ENCODE measurements at places on chromosomes 6 and 20.

- no peak for DNase-seq
Observed at GRCh38 chr20:16054985-16055384, 518.3 kb downstream of the KIF16B start.

DNA sequence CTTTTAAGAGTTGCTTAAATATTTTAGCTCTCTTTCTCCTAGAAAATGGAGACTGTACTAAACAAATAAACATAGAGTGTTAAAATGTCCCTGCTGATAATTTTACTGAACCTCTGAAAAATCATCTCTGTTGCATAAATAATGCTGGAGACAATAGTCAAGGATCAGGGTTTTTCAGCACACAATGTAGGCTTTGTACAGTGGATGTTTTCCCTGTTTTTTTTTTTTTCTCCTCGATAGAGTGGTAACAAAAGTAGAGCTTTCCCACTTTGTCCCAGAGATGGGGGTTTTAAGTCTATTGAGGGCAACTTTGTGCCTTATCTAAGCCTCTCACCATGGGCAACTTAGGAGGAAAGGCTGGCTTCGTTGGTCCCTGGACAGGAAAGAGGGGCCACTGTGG is 222.6 kb upstream of the HDDC2 start:
- DNase-seq: no peak

DNA sequence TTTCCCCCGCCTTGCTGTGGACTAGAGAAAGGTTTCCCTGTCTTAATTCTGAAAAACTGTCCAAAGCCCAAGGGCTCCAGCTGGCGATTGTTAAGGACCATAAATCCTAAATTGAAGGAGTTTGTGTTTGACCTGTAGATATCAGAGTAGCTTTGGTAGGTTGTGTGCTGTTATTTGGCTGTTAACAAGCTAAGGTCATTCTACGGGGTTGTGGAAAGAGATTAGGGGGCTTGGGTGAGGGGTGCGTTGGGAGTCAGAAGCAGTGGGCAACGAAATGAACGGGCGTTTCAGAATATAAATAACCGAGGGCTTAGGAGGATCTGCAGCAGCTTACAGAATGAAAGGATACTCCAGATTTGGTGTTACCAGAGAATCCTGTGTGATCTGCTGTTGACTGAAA is 32.6 kb upstream of the BTN3A2 start:
- DNase-seq: no peak

DNA sequence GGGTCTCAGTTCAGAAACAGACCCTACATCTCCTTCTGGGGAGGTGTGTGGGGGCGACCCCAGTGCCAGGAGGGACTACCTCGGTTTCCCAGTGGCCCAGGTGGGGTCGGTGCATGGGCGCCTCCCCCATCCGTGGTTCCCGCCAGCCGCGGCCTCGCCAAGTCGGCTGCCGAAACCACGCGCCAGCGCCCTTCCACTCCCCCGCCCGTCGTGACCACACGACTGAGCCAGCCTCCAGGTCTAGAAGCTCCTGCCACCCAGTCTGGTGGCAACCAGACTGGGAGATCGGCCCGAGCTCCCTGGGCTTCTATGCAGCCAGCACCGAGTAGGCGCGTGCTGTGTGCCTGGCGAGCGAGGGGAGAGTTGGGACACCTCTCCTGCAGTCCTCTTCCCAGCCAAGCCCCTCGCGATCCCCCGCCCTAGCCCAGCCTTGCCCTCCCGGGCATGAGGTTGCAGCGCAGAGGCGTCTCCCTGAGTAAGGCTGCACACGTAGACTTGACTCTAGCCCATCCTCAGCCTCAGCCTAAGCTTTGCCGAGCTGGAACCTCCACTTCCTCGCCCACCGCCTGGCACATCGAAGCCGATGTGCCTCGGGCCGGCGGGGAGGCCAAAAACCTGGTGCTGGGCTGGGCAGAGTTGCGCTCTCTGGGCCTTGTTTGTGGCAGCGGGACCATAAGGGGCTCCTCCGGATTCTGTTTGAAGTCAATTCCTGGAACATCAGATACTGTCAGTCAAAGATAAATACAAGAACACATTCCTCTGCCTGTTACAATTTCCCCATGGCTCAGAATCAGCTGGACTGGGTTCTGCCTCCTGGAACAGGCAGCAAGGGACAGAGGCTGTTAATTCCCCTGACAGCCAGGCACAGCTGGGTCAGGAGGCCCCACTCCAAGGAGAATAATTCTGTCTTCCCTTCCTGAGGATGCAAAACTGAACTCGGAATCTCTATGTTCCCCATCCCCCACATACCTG is 1.5 kb upstream of the CPNE5 start:
- DNase-seq: peak; percentile 24

DNA sequence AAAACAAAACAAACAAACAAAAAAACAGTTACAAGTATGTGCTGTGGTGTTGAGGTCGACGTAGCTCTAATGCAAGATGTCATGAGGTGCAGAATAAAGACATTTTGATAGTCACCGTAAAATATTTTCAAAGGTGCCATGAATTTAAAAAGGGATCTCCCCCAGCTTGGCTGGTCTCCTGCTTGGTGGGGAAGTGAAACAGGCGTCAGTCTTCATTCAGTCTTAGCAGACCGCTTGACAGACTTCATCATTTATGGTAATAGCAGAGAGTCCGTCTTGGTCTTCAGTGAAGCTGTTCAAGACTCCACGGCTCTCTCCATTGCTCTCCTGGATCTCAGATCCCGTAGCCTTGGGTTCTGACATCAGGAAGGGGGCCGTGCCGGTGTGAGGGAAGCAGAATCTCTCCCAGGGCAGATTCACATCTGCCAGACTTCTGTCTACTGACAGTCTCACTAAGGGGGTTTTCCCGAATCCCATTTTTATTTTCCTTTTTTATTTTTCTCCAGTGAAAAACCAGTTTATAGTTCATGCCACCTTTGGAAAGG is 1.6 kb downstream of the SLC24A3 start:
- DNase-seq: no peak

Data from activated gamma-delta T cell (primary cell).